ENCODE measurements at places on chromosomes 7 and 10.

- DNase-seq: no peak
These were observed 150.1 kb upstream of the BMPER start for GRCh38 chr7:33754933-33755928.

DNA sequence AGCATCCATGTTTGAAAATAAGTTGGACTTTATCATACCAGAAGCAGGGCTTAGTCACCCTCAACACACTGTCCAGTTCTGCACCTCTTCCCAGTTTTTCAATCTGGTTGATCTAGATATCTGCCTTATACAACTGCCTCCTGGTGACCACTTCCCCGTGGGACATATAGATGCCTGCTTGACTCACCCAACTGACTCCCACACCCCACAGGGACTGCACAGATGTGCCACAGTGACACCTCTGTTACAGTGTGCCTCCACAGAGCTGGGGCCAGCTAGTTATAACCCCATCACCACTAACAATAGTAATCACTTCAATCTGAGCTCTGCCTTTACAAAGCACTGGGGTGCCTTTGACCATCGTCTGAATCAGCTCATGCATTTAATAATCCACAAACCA lies 82.6 kb upstream of the AOAH start:
- DNase-seq: no peak

- DNase-seq: no peak
These were observed 32.8 kb downstream of the NOD1 start for GRCh38 chr7:30445770-30446169.

DNA sequence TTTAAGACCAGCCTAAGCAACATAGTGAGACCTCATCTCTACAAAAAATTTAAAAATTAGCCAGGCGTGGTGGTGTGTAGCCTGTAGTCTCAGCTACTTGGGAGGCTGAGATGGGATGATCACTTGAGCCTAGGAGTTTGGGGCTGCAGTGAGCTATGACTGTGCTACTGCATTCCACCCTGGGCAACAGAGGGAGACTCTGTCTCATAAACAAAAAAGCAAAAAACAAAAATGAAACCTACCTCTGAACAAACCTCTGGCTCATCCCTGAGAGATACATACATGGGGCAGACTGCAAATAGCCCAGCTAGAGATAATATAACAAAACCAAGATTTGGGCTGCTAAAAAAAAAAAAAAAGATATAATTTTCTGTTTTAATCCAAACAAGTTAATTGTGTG lies 19.5 kb downstream of the C10orf67 start:
- no peak for DNase-seq

- DNase-seq: no peak
These were observed 945.5 kb downstream of the SORCS3 start for GRCh38 chr10:105586451-105587098.

DNA sequence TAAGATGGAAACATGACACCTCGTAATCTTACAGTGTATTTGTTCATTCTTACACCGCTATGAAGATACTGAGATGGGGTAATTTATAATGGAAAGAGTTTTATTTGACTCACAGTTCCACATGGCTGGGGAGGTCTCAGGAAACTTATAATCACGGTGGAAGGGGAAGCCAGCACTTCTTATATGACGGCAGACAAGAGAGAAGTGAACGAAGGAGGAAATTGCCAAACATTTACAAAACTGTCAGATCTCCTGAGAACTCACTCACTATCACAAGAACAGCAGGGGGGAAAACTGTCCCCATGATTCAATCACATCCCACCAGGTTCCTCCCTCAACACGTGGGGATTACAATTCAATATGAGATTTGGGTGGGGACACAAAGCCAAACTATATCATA lies 282.3 kb downstream of the HGF start:
- DNase-seq: no peak

GRCh38 chr7:129698516-129699418 lies 87.2 kb downstream of the NRF1 start:
- DNase-seq: no peak

- no peak for DNase-seq
These were observed 438.4 kb downstream of the AUTS2 start for GRCh38 chr7:70036695-70037094.

GRCh38 chr7:150854066-150855000 lies 2.0 kb downstream of the AOC1 start:
- no peak for DNase-seq

DNA sequence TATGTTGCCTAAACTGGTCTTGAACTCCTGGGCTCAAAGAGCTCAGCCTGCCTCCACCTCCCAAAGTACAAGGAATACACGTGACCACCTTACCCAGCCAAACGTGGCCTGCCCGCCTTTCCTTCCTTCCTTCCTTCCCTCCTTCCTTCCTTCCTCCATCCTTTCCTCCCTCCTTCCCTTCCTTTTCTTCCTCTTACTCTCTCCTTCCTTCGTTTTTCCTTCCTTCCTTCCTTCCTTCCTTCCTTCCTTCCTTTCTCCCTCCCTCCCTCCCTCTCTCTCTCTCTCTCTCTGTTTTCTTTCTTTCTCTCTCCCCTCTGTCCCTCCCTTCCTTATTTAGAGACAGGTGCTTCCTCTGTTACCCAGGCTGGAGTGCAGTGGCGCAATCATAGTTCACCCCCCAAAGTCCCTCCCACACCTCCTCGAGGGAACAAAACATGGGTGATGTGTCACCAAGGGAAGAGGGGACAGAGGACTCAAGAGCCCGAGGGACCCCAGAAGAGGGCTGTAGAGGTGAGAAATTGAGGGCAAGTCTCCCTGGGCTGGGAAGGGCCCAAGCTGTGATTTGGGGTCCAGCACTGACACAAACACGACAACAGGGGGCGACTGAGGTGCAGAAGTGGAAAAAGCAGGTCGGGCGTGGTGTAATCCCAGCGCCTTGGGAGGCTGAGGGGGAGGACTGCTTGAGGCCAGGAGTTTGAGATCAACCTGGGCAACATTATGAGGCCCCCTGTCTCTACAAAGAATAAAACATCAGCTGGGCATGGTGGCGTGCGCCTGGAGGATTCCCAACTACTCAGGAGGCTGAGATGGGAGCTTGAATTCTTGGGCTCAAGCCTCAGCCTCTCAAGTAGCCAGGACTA lies 28.1 kb downstream of the EPHB4 start:
- DNase-seq: peak; percentile 42

GRCh38 chr10:50550291-50550839 lies 73.4 kb downstream of the SGMS1 start:
- no peak for DNase-seq

GRCh38 chr7:44284881-44285541 lies 40.4 kb downstream of the CAMK2B start:
- DNase-seq: no peak

GRCh38 chr7:8190119-8190895 lies 71.7 kb downstream of the ICA1 start:
- peak; percentile 20 for DNase-seq

- DNase-seq: peak; percentile 71
These were observed 54.9 kb downstream of the KCNMA1 start for GRCh38 chr10:77582710-77583115.

GRCh38 chr7:2709553-2710285 lies 21.7 kb downstream of the AMZ1 start:
- no peak for DNase-seq

GRCh38 chr10:46255801-46256747 lies 30.7 kb upstream of the ANTXRL start:
- no peak for DNase-seq

DNA sequence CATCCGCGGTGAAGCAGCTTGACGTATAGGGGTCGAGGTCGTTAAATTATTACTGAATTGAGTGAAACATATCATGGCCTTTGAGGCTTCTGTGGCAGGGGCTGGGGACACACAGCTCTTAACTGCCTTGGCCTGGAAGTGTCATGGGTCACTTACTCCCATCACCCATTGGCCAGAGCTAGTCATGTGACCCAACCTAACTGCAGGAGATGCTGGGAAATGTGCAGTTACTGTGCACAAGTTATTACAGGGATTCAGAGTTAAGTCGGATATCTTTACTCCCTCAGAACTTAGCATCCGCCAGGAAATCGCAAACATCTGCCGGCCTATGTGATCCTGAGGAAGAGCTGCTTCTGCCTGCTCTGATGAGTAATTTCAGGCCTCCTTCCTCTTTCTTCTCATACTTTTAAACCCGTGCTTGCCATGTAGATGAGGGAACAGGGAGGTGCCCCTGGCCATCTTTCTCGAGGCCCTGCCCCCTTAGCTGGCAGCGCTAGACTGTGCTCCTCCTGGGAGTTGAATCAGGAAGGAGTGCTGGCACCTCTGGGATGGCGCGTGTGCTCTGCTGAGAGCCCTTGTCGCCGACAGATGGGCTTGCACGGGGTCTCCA lies 203.6 kb downstream of the TCF7L2 start:
- DNase-seq: peak; percentile 26

DNA sequence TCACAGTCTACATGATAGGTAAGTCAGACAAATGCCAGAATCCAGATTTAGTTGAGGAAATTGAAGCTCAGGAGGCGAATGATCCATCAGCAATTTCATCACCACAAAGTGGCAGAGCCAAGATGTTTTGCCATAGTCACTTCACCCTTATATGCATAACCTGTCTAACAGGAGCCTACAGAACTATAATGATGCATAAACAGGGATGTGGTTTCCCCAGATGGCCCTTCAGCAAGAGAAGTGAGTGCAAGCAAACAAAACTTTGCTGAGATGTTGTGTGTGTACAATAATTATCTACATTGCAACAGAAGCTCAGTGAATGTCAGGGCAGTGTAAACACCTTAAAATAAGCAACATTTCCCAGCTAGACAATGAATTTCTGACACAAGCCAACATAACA lies 28.6 kb downstream of the PON3 start:
- no peak for DNase-seq

GRCh38 chr10:62326176-62326575 lies 48.0 kb upstream of the ZNF365 start:
- DNase-seq: no peak

DNA sequence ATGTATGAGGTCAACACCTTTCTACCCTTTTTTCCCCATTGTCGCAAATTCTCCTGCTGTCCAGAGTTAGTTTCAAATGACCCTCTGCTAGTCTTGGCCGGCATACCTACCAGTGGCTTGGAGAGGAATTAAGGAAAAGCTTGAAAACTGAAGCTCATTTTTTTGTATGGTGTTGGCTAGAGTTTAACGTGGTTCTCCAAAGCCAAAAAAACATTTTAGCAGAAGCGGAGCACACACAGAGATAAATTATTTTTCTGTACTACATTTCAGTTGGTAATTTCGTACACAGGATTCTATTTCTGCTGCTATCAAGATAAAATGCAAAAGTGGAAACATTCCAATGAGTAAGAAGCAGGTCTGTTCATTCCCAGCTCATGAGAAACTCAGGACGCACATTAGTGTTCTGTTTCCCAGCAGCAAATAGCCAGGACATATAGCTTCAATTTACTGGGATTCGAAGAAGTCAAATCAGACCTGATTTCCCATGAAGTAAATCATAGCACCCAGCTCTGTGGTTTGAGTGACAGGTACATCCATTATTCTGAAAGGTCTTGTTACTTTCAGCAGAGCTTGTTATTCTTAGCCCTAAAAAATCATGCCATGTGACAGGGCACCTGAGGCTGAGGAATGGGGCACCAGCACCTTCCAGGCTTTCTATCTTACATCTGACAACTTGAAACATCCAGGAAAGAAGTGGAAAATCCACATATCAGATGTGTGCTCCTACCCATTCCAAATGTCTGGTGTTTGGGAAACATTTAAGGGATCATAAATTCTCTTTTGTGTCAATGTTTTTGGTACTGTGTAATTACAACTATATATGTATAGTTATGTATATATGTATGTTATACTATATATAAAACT lies 215.9 kb upstream of the C7orf33 start:
- DNase-seq: no peak

DNA sequence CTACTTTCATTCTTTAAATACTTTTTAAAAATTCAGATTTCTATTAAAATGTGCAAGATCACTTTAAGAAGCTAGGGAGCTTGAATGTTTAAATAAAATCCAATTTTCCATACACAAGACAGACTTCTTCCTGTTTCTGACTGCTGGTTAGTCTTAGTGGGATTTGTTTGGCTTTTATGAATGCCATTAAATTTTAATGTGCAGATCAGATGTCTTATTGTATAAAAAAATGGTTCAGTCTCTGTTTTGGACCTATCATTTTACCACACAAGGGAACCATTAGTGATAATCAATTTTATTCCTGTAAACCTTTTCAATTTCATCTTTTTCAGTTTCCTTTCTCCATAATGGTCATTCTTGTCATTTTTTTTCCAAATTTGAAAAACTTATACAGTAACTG lies 63.2 kb downstream of the VCL start:
- DNase-seq: no peak

Measured in HFF-Myc (cell line).